ENCODE measurements at places on chromosomes 3 and 15.
A peak's percentile ranks its signal among the peaks of the same experiment; 100 is the strongest.

GRCh38 chr3:187252311-187252710 is 39.2 kb downstream of the MASP1 start:
- DNase-seq, result no peak

DNA sequence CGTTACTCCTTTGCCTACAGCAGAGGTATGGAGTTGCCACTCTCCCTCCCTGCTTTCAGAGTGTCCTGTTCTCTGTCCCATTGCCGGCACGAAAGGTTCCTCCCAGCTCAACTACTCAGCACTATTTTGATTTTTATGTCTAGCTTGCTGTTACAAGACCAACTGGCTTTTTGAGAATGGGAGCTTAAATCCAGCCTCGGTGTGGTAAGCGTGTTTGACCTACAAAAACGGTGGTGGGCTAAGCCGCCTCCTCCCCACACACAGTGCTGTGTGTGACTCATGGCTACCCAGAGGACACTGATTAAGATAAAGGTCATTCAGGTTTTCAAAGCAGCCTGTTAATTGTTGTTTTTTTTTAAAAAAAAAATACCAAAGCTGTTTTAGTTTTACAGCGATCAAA is 64.5 kb downstream of the LRTM1 start:
- no peak for DNase-seq

DNA sequence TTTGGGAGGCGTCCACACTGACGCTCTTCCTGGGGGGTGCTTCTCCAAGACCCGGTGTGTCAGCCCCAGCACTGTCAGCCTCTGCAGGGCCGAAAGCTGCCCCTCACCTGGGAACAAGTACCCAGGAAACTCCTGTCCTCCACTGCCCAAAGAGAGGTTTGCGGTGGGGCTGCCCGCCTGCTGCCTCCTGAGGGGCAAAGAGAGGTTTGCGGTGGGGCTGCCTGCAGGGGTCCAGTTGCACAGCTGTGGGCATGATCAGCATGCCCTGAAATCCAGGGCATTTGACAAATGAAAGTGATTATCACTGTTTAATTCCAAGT is 15.1 kb upstream of the SNRPA1 start:
- DNase-seq, result no peak

DNA sequence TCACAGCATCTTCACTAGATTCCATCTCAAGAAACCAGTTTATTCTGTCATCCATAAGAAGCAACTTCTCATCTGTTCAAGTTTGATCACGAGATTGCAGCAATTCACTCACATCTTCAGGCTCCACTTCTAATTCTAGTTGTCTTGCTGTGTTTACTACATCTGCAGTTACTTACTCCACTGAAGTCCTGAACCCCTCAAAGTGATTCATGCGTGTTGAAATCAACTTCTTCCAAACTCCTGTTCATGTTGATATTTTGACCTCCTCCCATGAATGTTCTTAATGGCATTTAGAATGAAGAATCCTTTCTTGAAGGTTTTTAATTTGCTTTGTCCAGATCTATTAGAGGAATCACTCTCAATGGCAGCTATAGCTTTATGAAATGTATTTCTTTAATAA is 287.6 kb upstream of the TBL1XR1 start:
- no peak for DNase-seq

DNA sequence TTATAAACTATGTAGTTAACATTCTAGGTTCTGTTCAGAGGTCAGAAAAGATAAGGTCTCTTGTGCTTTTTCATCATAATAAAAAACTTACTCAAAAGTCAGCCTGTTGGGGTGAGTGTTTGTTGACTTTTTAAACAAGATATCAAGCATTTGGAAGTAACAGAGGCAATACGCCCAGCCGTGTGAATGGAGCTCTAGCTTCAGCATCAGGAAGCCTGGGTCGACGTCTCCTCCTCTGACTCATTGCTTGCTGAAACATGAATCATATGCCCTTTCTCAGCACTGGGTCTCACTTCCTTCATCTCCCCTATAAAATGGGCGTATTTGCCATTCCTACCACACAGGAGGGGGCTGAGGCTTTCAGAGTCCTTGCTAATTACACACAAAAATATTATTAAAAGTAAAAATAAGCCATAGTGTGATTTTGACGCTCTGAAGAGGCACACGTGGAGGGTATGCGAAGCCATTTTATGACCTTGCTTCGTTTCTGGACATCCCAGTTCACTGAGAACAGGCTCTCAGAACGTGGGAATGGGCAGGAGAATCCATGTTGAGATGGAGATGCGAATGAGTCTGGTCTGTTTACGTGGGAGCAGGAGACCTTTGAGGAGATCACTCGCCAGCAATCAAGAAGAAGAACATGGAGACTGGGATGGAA is 220.8 kb upstream of the TPRG1 start:
- peak; percentile 14 for DNase-seq

GRCh38 chr3:54507876-54508460 is 385.6 kb downstream of the CACNA2D3 start:
- no peak for DNase-seq

- DNase-seq, result no peak
These were observed 22.2 kb downstream of the TRA2B start for GRCh38 chr3:185915642-185916041.

- no peak for DNase-seq
These were observed 53.4 kb downstream of the LSM3 start for GRCh38 chr3:14231998-14232501.

GRCh38 chr3:49650177-49650576 is 24.0 kb upstream of the APEH start:
- DNase-seq, result no peak

DNA sequence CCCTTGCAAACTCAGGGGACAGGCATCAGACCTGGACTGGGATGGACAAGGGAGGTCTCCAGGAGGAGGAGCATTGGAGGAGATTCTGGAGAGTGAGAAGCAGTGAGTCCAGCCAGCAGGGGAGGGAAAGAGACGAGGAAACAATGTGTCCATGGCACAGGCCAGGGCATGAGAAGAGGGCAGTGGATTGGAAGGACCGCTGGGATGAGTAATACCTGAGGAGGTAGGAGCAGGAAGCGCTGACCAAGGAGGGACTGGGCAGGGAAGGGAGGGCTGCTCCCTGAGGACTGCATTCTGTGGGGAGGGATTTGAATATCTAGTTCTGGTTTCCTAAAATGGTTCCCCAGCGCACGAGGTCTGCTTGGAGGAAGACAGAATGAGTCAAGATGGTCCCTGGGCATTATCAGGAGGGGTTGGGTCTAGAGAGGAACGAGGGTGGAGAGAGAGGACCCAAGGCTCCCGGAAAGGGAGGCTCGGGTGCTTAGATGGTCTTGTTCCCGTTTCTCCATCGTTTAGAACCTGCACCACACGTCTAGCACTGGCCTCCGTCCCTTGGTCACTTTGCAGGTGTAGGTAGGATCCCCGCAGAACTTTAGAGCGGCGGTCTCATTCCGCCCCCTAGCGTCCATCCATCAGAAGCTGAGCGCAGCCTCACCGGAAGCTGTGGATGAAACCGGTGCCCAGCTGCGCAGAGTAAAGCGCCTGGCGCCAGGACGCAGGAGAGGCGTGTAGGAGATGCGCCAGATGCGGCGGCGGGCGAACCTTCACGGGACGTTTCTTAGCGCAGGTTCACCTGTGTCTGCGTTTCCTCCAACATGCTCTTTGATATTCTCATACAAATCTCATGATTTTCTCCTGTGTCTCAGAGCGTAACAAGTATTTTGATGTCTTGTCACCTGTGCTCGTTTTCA is 190.7 kb upstream of the NDN start:
- no peak for DNase-seq

- DNase-seq, result peak; percentile 21
These were observed 38.5 kb upstream of the TFRC start for GRCh38 chr3:196120291-196120951.

DNA sequence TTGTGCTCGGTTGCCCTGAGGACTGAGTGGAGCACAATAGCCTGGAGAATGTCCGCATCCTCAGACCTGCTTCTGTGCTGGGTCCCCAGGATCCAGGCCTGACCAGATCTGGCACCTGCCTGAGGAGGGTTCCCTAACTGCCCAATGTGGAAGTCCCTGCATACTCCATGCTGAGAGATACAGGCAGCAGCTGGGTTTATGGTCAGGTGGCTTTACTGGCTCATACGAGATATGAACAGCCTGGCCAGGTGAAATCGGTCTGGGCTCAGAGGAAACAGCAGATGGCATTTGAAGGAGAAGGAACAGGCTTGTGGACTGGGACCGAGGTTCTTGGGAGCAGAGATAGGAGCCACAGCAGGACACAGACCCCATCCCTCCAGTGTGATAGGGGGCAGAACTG is 18.2 kb upstream of the KIF23 start:
- no peak for DNase-seq

DNA sequence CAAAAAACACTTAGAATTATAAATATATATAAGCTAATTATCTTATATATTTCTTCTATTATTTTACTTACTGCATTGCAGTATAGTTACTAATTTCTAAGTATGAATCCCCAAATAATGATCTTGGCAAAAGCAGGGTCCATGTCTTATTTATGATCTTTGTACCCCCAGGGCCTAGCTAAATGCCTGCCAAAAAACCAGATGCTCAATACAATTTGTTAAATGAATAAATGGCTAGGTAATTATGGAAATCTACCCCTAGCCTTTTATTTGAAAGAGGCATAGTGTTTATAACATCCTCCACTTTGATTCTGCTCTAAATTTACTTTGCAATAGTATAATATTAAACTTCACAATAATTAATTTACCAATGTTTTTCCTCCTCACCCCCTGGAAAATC is 69.5 kb downstream of the CSNK1G1 start:
- DNase-seq, result no peak

- DNase-seq, result no peak
These were observed 56.4 kb downstream of the UMPS start for GRCh38 chr3:124786511-124787241.

- DNase-seq, result no peak
These were observed 32.2 kb upstream of the GREM1 start for GRCh38 chr15:32685576-32685975.

DNA sequence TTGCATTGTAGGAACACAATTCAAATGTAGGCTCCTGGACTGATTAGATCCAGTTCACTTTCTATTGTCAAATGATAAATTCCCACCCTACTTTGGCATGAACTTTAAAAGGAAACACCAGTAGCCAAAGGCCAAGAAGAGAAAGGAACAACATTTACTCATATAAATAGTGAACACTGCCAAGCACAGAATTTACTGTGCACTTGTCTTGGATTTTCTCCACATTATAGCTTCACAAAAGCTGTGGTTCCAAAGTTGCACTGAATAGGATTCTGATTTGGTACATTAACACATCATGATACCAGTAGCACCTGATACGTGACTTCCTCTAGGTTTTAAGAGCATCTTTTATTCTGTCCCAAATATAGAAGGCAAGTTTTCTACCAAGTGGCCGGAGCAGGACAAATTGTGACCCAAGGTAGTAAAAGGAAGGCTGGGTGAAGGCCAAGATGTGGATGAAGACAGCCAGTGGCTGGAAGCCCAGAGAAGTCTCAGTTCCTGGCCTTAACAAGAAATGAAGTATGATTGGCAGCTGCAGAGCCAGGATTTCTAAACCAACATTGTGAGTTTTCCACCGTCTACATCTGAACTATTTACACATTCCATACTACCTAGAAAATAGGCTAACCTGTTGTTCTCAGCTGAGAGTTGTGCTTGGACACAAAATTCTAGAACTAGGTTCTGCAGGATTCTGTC is 206.7 kb downstream of the THRB start:
- DNase-seq, result no peak

- no peak for DNase-seq
These were observed 422.2 kb upstream of the SGO1 start for GRCh38 chr3:20608054-20608738.

DNA sequence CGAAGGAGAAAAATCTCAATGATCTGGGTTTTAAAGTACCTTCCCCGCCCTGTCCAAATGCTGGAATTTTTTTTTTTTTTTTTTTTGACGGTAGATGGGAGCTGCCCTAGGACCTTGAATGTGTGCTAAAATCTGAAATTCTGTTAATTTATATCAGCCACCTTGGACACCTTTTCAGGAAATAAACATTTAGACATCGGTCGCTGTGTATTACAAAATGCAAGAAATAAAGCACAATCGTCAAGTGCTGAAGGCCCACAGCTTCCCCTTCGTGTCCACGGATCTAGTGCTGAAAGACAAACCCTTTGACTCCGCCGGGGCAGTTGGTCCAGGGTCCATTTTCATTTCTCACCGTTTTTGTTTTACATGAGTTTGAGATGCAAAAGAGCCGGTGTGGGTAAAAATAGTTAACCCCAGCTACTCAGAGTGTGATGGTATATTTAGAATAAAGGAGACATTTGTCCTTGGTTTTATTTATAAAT is 90.2 kb upstream of the CHD2 start:
- peak; percentile 48 for DNase-seq

DNA sequence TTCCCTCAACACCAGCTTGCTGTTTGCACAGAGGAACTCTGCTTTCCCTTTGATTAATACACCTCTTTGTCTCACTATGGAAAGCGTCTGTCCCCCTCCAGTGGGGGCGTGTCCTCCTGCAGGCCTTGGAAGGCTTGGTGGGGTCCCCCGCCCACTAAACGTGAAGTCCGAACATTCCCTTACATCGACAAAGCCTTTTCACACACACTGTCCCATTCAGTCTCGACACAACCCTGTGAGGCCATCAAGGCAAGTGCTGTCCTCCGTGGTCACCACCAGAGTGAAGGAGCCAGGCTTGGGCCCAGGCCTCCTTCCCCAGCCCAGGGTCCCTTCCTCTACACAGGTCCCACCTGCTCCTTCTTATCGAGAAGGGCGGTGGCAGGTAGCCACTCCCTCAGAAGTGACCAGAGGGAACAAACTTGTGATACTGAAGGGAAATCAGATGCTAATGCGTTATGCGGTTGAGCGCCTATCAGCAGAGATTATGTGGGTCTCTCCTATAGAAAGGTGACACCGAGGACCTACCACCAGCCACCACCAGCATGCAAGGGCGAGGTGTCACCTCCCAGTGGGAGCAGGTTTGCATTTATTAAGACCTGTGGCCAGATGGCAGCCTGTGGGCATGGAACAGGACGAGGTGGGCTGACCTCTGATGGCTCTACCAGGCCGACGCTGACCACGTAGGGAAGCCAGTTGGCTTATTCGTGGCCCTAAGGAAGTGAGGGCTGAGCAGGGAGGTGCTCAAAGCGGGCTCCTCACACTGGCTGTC is 6.6 kb downstream of the NRROS start:
- DNase-seq, result no peak

DNA sequence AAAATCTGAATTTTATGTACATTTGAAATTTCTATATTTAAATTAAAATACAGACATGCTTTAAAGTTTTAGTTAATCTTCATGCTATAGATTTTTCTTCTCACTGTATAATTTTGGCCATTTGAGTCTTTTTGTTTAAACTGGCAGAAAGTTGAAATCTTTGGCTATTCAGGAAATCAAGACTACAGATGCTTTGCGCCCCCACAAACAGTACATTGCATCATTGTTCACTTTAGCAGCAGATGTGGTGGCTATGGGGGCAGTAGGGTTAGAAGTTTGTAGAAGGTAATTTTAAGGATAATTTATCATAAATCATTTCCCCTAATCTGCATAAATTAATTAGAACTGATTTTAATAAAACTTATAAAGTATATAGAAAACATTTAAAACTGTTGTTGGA is 20.9 kb downstream of the SPPL2A start:
- DNase-seq, result no peak

DNA sequence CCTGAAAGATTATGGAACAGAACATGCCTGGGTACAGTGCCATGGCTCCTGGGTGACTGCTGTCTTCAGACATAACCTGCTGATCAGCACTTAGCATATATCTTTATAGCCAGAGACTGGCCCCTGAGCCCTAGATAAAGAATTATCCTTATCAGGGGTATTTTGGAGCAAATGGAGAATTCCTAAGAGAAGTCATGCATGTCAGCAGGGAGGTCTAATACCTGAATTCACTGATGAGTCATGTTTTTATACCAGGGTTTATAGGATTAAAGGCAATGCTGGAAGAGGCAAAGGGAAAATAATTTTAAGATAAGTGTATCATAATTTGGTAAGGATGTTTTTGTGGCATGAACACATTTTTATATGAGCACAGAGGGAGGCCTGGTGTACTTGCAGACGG is 159.8 kb downstream of the ADAMTSL3 start:
- no peak for DNase-seq
